ENCODE measurements at places on chromosomes 3 and 15.

- no peak for DNase-seq
Observed at GRCh38 chr3:10361375-10361774, 40.5 kb upstream of the SEC13 start.

DNA sequence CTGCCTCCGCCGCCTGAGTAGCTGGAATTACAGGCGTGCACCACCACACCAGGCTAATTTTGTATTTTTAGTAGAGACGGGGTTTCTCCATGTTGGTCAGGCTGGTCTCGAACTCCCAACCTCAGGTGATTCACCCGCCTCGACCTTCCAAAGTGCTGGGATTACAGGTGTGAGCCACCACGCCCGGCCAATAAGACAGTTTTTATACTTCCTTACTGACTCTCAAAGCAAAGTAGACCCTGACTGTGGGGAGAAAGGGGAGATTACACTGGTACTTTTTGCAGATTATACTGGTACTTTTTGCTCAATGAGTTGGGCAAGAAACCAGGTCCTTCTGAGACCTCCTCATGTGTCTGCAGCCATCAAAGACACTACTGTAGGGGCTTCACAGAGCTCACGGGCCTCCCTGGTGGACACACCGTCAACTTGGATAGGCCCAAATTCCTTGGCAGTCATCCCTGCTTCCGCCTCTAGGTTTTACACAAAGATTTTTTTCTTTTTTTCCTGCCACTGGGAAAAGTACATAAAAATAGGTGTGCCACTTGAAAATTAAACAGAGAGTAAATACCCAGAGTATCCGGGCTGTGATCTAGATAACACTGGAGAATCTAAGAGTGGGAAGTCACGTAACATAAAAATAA lies 143.3 kb upstream of the WNT5A start:
- DNase-seq: no peak

GRCh38 chr15:75206803-75207617 lies 5.3 kb downstream of the C15orf39 start:
- no peak for DNase-seq

GRCh38 chr3:59621037-59621436 lies 571.2 kb upstream of the CFAP20DC start:
- DNase-seq: no peak

DNA sequence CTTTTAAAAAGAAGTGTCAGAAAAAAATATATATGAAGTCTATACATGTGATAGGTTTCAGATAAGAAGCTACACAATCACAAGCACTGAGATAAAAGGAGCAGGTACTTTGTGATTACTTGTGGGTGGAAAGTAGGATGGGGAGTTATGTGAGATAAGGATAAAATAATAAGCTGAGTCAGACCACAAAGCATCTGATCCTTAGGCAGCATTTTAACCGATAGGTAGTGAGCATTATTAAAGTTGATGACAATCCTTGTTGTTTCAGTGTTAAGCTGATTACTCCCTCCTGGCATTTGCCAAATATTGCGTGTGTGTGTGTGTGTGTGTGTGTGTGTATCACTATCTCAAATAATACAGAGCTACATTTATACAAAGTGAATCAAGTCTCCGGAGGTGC lies 483.1 kb downstream of the NAALADL2 start:
- DNase-seq: no peak

DNA sequence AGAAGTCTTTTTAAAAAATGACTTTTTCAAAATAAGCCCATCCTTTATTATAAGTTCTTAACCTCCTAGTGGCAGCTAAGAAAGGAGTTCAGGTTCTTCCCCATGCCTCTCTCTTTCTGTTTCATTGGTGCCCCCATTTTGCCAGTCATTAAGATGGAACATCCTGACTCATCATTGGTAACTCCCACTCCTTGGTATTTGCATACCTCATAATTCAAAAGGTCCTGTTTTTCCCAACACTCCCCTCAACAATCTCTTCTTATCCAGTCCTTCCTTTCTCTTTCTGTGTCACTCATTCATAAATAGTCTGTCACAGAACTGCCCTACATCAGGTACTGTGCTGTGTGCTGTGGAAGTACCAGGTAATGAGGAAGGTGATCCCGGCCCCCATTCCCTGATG lies 394.0 kb downstream of the FOXP1 start:
- no peak for DNase-seq

GRCh38 chr15:44738340-44738984 lies 2.1 kb downstream of the TRIM69 start:
- DNase-seq: no peak

DNA sequence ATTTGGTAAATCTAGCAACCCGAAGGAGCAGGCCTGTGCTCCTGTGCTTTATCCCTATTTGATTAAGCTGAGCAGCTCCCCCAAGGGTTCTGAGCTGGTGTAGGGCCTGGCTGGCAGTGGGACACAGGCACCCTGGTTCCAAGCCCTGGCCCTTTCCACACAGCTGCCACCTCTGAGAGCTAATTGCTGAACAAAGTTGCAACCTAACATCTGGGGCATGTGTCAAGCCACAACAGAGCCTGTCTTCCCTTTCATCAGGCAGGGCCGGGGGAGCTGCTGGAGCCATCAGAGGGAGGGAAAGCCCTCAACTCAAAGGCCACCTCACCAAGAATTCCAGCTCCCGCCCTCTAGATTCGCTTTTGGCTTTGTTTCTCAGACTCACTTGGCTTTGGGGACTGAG lies 17.1 kb upstream of the MRPS22 start:
- DNase-seq: no peak

- DNase-seq: no peak
Observed at GRCh38 chr3:11632564-11632963, 11.2 kb downstream of the VGLL4 start.

DNA sequence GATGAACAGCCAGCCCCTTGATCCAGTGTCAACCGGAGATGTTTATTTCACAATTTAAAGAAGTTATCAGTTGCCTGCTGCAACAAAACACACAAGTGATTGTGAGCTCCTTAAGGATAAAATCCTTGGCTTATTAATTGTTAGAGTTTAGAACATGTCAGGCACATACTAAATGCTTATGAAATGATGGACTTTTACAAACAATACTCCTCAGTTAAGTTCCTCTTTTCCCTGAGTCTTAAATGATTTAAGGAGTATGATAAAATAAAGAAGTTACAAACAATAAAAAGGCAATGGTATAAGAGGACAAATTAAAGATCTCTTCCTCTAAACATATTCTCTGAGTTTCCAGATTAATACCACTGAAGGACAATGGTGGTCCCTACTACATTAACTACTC lies 5.7 kb downstream of the GHSR start:
- no peak for DNase-seq

GRCh38 chr15:93189561-93189960 lies 100.5 kb upstream of the RGMA start:
- DNase-seq: no peak

DNA sequence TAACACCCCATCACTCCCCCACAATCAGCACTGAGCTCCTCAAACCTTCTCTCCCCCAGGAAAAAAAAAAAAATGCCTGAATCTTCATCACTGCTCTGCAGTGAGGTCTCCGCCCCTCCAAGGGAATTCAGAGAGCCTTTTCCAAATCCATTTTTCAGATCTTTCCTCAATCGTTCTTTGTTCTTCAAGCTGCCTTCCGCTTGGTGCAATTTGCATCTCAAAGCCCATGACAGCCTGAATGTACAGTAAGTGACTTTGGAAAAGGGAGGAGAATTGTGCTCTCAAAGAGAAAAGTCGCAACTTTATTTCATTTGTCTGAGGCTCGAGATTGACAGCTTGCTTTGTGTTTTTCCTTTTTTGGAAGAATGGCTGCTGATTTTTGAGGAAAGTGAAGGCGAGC lies 75.0 kb downstream of the CORO2B start:
- no peak for DNase-seq

- DNase-seq: no peak
Observed at GRCh38 chr3:74582982-74583381, 31.5 kb downstream of the CNTN3 start.

DNA sequence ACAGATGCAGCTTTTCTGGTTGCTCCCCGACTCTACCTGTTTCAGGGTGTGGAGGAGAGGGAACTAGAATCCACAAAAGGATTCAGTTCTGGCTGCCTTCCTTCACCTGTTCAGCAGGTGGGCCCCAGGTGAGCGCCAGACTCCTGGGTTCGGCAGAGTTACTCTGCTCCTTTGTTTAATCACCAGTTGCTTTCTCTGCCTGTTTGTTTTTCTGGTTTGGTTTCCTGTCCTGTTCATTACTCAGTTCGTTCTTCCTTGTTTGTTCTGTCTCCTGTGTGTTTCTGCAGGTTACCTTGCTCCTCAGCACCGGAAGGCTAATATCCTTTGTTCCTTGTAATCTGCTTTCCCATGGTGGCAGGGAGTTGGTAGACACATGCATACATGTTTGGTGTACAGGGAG lies 508.5 kb upstream of the ATP11B start:
- no peak for DNase-seq

- DNase-seq: no peak
Observed at GRCh38 chr15:98043160-98044014, 82.9 kb downstream of the ARRDC4 start.

- DNase-seq: peak; percentile 16
Observed at GRCh38 chr3:9809615-9810432, at the start of gene TTLL3. TTLL3 (plus strand) TSS chr3:9810262; CDS start chr3:9810662, 400 bp downstream.

- no peak for DNase-seq
Observed at GRCh38 chr3:60289341-60290121, 961.7 kb downstream of the FHIT start.

DNA sequence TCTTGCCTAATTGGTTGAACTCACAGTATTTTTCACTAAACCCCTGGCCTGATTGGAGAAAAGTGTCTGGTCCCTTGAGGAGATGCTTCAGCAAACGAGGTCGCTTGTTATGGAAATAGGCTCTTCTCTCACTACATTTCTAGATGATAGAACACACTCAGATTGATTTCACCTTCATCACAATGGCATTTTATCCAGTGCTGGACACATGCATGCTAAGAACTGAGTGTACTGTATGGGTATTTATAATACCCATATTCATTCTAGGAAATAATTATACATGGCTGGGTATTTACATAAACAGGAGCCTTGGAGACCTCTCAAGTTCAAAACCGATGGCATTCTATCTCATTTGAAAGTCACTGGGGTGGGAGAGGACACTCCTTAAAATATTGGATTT lies 444.9 kb downstream of the LPP start:
- no peak for DNase-seq

GRCh38 chr3:78940626-78941025 lies 827.2 kb downstream of the ROBO1 start:
- DNase-seq: no peak

DNA sequence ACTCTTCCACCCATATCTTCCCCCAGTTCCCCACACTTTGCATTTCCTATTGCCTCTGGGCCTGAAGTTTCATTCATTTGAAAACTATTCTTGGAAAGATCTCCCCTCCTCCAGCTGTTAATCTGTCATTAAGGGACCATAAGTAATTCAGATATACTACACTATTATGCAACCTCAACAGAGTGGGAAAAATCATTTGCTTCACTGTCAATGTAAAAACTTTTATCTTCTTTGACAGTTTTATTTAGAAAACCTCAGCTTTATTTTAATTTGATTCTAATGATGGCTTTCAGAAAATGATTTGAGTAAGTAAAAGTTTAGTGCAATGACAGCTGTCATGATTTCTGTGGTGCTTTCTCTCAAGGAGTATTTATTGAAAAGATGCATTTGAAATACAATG lies 435.3 kb upstream of the KCNMB2 start:
- DNase-seq: no peak

GRCh38 chr3:25633919-25634318 lies 30.8 kb downstream of the TOP2B start:
- no peak for DNase-seq

DNA sequence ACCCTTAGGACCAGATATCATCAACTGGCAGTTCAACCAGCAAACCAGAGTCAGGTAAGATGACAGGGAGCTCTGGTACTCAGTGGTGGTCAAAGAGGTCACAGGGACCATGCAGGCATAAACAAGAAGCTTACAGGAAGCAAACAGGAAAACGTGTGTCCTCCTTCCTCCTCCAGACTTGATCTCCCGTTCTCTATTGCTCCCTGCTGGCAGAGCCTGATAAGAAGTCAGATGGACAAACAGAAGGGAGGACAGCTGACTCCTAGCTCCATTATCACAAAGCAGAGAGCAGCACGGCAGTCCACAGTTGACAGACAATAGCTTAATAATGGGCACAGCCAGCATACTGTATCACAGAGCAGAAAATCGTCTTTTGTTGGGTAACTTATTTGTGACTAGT lies 156.5 kb upstream of the SLC2A2 start:
- no peak for DNase-seq

DNA sequence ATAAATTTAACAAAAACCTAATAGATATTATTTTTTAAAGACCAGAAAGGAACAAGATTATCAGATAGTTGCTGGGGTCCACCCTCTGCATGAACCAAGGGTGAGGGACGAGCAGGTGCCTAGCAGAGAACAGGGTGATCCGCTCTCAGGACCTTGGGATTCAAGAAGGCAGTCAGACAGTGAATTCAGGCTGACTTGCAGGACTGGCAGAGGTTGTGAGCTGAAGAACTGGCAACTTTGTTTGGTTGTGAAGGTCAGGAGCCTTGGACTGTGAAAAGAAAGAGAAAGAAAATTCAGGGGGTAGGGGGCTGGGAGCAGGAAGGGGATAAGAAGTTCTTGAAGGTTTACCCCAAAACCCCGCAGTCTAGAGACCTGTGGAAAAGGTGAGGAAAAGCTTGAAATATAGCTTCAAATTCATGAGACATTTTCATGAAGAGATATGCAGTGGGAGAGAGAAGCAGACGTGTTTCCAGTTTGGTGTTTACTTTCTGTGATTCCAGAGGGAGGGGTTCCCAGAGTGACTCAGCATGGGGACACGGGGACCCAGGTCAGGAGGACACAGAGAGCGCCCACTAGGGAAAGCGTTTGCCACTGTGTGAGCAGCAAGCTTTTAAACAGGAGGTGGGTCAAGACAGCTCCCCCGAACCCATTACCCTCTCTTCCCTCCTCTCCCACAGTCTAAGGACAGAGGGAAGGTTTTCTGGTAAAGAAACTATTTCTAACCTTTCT lies 217.2 kb upstream of the UMPS start:
- DNase-seq: no peak

- no peak for DNase-seq
Observed at GRCh38 chr3:194671511-194671899, 486 bp downstream of the LSG1 start.

GRCh38 chr3:185677146-185677829 lies 91.2 kb downstream of the SENP2 start:
- DNase-seq: no peak

DNA sequence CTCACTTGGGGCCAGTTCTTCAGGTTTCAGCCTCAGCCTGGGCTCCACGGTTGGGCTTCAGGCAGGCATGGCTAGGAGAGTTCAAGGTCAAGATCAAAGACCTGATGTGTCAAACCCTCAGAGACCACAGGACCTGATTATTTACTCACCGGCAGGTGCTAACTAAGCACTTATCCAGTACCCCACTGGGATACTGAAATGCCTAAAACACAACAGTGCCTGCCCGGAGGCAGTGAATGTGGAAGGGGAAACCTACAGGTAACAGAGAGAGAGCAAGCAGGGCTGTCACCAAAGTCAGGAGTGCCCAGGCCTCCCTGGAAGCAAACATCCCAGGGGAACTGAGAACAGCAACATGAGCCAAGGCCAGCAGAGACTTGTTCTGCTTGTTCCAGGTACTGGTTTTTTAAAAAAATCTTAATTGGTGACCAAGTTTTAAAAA lies 6.7 kb downstream of the IDH2 start:
- no peak for DNase-seq

GRCh38 chr3:33171580-33171979 lies 47.0 kb downstream of the SUSD5 start:
- DNase-seq: no peak

GRCh38 chr15:40108061-40108854 lies 421 bp downstream of the BMF start:
- DNase-seq: no peak

- DNase-seq: no peak
Observed at GRCh38 chr3:16866571-16866970, 18.2 kb upstream of the PLCL2 start.

GRCh38 chr15:51600114-51600513 lies 22.5 kb downstream of the DMXL2 start:
- DNase-seq: no peak

All from activated T-helper 1 cell treated with anti-CD3 and anti-CD28 coated beads, Interleukin-2, amount 50 U/mL, for 16 hours (primary cell).